ENCODE measurements at places on chromosomes 6 and 20. TPM values are rescaled to one million over a fixed set of nuclear protein-coding genes. Genes with fewer than 3 reads are reported as not detected.

DNA sequence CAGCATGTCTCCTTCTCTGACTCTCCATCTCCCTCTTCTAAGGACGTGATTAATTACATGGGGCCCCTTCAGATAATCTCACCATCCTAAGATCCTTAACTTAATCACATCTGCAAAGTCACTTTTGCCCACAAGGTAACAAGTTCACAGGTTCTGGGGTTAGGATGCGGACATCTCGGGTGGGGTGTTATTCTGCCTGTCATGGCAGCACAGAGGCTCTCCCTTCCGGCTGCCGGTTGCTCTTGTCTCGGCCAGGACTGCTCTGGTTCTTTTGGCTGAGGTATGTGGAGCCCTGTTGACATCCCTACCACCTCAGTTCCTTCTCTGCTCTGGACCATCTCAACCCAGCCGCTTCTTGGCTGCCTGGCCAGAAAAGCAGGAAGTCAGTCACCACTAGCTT, 4.2 kb upstream of the CST11 start:
- no peak for DNase-seq

GRCh38 chr6:20447581-20448132, 46.0 kb downstream of the E2F3 start:
- DNase-seq: peak; percentile 38

DNA sequence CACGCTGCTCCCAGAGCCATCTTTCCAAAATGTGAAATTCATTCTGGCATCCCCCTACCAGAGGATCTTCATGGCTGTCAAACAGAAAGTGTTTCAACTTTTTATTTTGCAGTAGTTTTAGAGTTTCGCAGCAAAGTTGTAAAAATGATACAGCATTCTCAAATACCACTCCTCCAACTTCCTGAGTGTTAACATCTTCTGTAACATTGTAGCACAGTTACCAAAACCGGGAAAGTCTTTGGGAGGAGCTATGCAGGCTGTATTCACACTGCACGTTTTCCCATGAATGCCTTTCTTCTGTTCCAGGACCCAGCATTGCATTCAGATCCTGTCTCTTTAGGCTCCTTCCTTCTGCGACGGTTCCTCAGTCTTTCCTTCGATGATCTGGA, 30.1 kb downstream of the CDYL start:
- DNase-seq: no peak

Gene FAM184A
- under 0.01 TPM for total RNA-seq

DNA sequence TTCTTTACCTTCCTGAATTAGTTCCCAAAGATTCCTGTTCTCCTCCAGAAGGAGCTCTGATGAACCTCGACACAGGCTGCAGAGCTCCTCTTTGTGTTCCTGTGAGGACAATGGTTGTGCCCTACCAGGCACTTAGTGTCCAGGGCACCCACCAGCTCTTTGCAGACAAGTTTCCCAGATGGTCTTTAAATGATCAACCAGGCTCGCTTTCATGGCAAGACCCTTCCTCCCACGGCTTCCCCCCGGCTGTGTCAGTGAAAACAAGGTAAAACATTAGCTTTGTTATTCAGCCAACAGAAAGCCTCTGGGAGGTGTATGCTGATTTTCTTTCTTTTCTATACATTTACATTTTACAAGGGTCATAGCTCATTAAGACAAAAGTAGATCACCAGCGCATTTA, 32.3 kb upstream of the CNKSR3 start:
- DNase-seq: no peak

Gene SIRPD
- under 0.01 TPM for total RNA-seq

GRCh38 chr20:45037050-45037449, 63.9 kb downstream of the KCNS1 start:
- DNase-seq: peak; percentile 41

GRCh38 chr6:14380901-14381828, 263.6 kb downstream of the CD83 start:
- DNase-seq: no peak

Gene PPP1R14C
- total RNA-seq: not detected

DNA sequence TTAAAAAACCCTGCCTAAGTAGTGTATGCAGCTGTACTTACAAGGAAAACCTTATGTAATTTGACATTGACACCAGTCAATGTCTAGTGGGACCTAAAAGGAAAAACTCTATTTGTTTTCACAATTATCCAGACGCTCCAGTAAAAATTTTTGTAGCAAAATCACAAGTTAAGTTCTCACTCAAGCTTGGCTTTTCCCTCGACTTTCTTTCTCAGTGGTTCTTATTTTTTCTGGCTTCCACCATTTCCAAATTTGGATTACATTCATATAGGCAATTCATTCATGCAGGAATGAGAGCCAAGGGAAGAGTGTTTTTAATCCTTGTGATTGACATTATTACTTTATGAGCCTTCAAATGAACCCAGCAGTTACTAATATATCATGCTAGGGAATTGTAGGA, 66.0 kb upstream of the ADGRG6 start:
- no peak for DNase-seq

Gene CDH22
- total RNA-seq: not detected

- no peak for DNase-seq
Observed at GRCh38 chr20:11912013-11912658, 5.6 kb upstream of the BTBD3 start.

DNA sequence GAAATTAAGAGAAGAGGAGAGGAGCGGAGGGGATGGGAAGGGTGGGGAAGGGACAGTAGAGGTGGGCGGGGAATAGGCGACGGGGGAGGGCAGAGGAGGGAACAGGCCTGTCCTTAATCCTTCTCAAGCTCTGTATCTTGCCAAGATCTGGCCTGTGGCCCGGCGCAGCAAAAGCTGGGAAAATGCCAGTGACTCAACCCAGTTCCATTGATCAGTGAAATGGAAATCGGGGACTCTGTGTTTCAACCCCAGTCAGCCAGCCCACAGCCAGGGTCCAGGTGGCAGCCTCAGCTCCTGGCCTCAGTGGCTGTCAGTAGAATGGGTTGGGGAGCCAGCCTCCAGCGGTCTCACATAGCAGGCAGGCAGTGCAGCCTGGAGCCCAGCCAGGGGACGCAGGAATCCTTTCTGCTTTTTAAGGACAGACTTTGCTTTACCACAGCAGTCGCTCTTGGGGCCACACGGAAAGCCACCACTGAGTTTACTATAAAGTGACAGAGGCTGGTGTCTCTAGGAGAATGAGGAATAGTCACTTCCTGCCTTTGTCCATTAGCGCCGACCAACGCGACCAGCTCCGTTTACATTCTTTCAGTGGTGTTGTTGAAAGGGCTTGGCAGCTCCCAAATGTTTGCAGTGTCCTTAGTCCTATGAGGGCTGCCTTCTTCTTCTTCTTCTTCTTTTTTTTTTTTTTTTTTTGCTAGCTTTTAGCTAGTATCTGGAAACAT, 128.0 kb downstream of the RIN2 start:
- peak; percentile 62 for DNase-seq

DNA sequence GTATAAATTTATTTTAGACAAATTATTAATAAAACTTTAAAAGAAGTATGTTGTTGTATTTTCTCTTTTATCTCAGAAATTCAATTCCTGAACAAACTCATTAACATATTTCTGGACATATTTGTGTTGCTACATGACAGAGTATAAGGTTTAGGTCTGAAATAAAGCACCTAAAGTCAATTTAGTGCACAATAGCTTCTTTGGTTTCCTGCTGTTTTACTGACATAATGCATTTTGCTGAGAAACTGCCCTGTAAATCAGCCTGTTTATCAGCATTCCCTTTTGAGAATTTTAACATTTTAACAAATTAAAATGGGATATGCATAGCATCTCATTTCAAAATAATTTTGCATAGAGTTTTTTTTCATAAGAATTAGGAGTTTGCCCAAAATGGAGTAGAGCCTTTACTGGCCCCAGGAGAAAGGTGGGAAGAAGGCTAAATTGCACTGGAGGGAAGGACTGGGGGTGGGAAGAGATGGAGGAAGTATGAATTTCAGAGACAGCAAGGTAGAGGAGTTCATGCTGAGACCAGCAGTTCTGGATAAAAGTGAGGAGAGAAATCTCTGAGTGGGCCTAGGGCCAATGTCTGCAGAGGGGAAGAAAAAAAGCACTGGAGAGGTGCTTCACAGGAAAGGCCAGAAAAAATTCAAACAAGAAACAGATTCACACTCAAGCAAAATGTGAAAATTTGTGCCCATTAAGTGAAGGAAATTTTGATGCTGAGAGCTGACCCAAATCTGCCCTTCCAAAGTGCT, 324.2 kb upstream of the HSF2 start:
- no peak for DNase-seq

DNA sequence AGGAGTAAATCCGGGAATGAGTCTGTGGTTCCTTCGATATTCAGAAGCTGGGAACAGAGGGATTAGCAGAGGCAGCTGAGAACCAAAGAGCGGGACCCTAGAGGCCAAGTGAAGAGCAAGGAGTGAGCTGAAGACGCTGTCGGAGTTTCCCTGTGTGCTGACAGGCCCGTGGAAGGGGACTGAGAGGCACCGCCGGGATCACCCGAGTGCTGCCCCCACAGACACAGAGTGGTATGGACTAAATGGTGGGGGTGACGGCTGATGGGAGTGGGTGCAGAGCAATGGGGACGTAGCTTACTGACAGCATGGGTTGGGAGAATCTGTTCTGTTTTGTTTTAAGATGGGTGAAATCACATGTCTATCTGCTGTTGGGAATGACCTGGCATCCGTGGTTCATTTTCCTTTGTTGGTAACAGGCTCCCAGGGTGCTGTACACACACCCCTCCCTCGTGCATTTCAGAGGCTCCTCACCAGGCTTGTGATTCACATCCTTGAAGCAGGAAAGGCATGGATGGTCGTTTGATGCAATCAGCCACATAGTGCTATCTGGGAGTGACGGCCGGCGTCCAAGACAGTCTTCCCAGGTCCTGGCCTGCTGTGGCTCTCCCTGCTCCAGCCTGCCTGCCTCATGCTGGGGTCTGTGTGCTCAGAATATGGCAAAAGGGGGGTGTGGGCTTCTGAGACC, 97.4 kb downstream of the THBS2 start:
- peak; percentile 23 for DNase-seq

DNA sequence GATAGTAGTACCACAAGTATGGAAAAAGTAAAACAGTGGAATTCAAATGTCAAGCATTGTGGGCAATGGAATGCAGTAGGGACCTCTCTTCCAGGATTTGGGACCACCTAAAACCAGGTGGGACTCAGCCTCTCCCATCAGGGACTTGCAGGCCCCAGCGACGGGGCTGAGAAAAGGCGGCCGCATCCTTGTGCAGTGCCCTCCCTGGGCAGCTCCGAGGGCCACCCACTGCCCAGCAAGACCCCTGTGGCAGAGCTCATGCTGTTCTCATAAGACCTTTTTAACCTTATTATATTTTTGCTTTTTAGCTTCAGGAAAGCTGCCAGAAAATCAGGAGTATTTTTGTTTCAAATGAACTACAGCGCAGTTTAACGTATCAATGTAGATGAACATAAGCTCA, 142.6 kb upstream of the RPS6KA2 start:
- DNase-seq: no peak

DNA sequence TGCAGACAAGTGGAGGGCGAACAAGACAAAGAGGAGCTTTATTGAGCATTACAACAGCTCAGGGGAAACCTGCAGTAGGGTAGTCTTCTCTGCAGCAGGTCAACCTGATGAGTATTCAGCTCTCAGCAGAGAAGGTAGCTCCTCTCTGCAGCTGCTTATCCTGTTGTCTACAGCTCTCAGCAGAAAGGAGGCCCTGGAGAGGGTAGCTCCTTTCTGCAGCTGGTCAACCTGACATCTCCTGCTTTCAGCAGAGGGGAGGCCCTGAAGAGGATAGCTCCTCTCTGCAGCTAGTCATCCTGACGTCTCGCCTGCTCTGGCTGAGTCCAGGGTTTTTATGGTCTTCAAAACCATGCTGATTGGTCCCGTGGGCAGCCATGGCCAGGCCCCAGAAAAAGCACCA, 113.6 kb downstream of the CD24 start:
- no peak for DNase-seq

GRCh38 chr20:9186396-9186795, 117.5 kb downstream of the PLCB4 start:
- DNase-seq: no peak

GRCh38 chr6:110326609-110327008, 31.5 kb downstream of the METTL24 start:
- no peak for DNase-seq

GRCh38 chr20:42531508-42531961, 658.2 kb downstream of the PTPRT start:
- no peak for DNase-seq

DNA sequence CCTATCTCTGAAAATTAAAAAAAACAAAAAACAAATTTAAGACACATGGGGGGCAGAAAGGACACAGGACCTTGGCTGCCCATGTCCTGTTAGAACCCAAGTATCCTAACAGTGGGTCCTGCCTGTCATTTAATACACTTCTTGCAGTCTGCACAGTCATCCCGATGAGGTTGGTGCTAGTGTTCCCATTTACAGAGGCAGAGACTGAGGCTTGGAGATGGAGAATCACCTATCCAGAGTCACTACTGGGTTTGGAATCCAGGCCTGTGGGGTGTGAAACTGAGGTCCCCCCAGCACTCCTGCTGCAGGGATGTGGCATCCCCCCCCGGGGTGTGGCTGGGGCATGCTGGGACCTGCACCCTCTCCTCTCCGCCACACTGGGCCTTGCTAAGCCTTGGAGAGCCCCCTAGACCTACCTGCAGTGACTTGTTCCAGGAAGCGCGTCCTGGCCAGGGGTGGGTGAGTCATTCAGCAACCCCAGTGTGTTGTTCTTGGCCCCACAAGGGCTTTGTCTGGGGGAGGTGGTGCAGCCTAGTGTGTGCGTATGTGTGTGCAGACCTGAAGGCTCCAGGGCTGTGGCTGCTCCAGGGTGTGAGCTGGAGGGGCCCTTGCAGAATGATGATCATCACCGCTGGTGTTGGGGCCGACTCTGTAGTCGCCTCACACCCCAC, 49.7 kb downstream of the BCAS4 start:
- DNase-seq: peak; percentile 14

DNA sequence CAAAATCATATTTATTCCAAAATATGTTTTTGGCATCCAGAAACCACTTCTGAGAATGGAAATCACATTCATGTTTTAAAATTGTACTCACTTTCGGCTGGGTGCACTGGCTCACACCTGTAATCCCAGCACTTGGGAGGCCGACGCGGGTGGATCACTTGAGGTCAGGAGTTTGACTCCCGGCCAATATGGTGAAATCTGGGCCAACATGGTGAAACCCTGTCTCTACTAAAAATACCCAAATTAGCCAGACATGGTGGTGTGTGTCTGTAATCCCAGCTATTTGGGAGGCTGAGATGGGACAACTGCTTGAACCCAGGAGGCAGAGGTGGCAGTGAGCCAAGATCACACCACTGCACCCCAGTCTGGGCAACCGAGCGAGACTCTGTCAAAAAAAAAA, 580.7 kb downstream of the MAFB start:
- no peak for DNase-seq

Measured in fibroblast of villous mesenchyme (primary cell).